ENCODE measurements at places on chromosomes 6 and 20. TPM values are rescaled to one million over a fixed set of nuclear protein-coding genes. Genes with fewer than 3 reads are reported as not detected.

- DNase-seq, result no peak
Observed at GRCh38 chr6:7004581-7005297, 103.0 kb upstream of the RREB1 start.

DNA sequence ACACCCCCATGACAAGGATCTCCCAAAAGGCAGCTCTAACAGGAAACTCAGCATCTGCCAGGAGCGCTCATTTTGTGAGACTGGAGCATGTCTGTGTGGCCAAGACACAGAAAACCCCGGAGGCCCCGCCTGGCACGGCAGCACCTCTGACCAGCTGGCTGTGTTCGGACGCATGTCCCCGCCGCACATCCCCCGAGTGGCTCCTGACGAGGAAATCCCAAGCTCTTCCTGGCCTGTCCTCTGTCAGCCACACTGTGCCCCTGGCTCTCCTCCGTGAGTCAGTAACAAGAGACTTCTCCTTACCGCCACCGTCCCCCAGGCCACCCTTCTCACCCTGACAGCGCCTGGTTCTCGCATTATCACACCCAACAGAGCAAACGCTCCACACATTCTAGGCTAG lies 14.4 kb downstream of the SLC2A4RG start:
- DNase-seq, result no peak

GRCh38 chr6:119166024-119166784 lies 87.7 kb upstream of the FAM184A start:
- DNase-seq, result no peak

The MEI4 gene
- not detected for total RNA-seq

The PTK6 gene
- total RNA-seq, result 0.57 TPM

The MACROD2 gene
- not detected for total RNA-seq

Measured in activated naive CD4-positive, alpha-beta T cell treated with anti-CD3 and anti-CD28 coated beads, Interleukin-2, amount 50 U/mL, for 72 hours (primary cell).